ENCODE measurements at places on chromosomes 12 and 14.
A peak's percentile ranks its signal among the peaks of the same experiment; 100 is the strongest.

DNA sequence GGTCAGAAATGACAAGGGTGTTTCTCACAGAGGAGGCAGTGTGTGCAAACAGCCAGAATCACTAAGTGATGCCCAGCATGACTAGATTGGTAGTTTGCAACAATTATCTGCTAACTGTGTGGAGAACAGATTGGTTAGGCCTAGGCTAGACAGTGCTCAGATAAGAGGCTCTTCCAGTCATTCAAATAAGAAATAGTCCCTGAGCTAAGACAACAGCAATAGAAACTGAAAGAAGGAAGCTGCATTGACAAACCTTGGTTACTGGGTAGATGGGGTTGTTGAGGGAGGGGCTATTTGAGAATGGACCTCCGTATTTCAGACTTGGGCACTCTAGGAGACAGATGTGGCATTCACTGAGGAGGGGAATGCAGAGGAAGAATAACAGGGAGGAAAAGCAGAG lies 255.0 kb upstream of the NPAS3 start:
- DNase-seq: no peak

DNA sequence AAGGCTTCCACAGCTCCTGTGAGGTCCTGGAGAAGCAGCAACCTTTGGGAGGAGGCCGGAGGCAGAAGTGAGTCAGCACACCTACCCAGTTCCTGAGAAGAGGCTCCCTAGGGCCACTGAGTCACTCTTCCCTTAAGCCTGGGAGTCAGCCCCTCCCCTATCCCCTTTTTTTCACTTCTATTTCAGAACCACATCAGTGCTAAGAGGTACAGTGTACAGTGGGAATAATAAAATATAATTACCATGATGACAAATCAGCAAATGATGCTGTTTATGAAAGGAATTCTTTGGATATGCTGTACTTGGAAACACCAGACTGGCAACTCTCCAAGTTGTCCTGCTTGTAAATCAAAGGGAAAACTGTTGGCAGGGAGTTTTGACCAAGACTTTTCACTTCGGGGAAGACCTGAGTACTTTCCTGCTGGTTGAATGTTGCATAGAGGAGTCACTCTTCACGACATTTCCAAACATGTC lies 7.8 kb upstream of the TBPL2 start:
- DNase-seq: peak; percentile 67

DNA sequence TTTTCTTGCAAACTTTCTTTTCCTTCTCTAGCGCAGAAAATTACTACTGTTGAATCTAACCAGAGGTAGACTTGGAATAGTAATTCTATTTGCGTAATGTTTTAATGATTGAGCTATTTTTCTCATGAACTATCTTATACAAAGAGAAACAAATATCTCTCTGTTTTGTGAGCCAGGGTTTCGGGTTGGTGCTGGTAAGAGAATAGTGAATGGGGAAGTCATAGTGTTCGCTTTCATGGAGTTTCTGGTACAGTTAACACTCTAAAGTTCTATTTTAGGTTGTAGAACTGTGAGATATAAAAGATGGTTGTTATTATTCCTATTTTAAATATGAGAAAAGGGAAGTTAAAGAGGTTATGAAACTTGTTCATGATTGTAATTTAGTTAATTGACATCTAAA lies 6.6 kb downstream of the CLEC1B start:
- no peak for DNase-seq

DNA sequence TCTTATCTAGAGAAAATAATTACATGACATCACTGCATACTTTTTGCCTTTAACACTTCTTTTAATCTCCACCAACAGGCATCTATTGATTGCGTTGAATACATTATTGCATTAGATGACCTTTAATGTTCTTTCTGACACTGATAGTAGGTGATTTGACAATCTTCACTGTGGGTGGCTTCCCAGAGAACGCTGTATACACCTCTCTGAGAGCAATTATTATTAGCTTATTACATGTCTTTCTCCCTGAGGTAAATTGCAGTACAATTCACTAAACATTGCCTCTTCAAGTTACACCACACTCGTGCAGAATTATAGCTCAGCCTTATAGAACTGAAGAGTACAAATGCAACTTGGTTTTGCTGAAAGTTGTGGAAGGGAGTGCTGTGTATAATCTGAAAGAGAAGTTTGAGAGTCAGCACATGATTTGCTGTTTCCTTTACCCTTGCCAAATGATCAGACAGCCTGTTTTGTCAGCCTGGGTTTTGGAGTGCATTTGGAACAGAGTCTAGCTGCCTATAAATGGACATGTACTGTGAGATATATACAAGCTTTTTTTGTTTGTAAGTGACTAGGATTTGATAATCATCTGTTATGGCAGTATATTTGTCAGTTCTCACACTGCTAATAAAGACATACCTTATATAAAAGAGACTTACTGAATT lies 369.2 kb downstream of the CCER1 start:
- DNase-seq: no peak

GRCh38 chr12:129559776-129560175 lies 344.0 kb downstream of the TMEM132D start:
- no peak for DNase-seq

DNA sequence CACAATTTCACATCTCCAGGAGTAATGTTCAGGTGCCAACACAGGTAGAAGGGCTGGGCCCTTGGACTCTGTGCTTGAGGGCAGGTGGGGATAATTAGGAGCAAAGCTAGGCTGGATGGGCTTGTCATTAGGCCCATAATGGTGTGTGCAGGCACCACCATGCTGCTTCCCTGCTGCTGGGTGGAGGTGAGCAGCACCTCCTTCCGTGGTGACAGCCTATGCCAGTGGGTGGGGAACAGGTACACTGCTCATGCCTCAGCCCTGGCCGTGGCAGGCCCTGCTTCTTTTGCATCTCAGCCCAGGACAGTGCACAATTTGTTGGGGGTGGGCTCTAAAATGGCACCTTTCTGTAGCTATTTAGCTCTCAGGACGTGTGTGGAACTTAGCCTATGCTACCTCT lies 955.5 kb downstream of the TMTC2 start:
- no peak for DNase-seq

GRCh38 chr12:96221391-96221790 lies 27.2 kb downstream of the ELK3 start:
- no peak for DNase-seq

- DNase-seq: no peak
Measured at GRCh38 chr12:26939192-26939832, 1.0 kb downstream of the FGFR1OP2 start.

Data from HFF-Myc (cell line).